Stimulated activated naive CD8-positive, alpha-beta T cell treated with anti-CD3 and anti-CD28 coated beads, Interleukin-15, amount 100 ng/mL, for 72 hours (primary cell): ENCODE measurements at places on chromosomes 12 and 14.

DNA sequence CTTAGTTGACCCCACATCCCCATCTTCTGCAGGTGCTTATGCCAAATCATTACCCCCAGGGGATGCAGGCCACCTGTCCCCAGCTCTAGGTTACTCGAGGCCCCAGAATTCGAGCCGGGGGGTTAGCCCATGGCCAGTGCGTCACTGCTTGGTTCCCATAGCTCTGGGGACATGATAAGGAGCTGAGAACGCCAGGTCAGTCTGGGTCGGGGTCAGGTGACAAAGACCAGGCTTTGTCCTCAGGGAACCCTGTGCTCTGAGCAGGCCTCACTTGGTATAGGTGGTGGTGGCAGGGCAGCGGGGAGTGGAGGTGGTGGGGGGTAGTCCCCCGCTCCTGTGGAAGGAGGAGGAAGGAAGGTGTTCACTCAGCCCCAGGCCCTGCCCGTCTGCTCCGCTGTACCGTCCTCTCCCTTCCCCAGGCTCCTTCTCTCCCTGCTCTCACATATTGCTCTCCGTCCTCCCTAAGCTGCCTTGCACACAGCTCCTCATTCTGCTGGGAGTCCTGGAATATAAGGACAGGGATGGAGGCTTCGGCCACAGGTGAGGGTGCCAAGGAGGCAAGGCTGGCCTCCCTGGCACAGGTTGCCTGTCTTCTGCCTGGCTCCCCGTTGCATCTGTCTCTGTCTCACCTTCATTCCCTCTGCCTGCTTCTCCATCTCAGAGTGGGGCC is 2.0 kb upstream of the MYH6 start:
- DNase-seq: no peak

DNA sequence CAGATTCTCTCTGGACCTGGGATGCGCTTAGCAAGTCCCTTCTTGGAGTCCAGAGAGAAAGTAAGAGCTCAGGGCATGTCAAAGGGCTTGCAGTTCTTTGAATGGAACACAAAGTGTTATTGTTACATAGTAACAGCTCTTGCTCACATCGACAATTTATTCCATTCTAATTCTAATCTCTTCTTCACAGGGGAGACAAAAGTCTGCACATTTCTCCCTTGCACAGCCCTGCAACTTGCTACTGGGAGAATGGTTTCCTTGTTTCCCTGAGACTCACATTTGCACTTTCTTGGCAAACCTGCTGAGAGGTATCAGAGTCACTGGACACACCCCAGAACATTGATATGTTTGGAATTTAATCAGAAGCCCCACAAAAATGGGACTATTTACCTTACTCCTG is 209.9 kb upstream of the IGF1 start:
- DNase-seq: no peak

DNA sequence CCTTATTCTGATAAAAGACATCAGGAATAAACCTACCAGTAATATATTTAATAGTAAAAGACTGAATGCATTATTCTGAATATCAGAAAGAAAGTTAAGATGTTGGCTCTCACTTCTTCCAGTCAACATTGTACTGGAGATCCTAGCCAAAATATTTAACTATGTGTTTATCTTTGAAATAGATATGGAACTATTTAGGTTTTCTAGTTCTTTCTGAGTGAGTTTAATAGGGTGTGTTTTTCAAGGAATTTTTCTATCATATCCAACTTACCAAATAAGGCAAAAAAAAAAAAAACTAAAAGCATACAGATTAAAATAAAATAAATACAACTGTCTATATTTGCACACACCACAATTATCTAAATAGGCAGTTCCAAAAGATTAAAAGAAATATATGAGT is 478.9 kb upstream of the LMO3 start:
- DNase-seq: no peak

GRCh38 chr14:50954811-50955372 is 10.6 kb upstream of the PYGL start:
- no peak for DNase-seq

DNA sequence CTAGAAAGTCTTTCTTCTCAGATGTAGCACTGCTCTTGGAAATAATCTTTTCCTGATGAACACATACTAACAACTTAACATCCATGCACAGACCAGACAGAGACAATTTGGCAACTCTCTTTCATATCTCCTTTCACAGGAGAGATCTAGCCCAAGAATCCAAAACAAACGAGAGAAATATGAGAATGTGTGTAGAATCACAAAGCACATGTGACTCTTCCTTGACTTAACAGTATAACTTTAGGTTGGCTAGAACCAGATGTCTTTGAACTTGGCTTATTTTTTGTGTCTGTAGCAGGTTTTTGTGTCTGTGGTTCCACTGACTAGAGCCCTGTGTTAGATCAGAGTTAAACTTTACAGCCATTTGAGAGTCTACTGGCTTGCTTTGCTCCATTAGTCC is 114.2 kb downstream of the STXBP6 start:
- no peak for DNase-seq
